ENCODE measurements at places on chromosomes 1 and 21. TPM values are rescaled to one million over a fixed set of nuclear protein-coding genes. Genes with fewer than 3 reads are reported as not detected.
A peak's percentile ranks its signal among the peaks of the same experiment; 100 is the strongest.

CEP170 gene
- 115 TPM for total RNA-seq

KLHDC9 gene
- total RNA-seq = 1.9 TPM

OR2AK2 gene
- total RNA-seq = not detected

ACTL8 gene
- total RNA-seq = not detected

AQP10 gene
- not detected for total RNA-seq

LCK gene
- 0.43 TPM for total RNA-seq

- DNase-seq = no peak
Measured at GRCh38 chr1:109652402-109652801, 3.5 kb upstream of the GSTM4 start.

GRCh38 chr1:172668097-172668496, 9.2 kb downstream of the FASLG start:
- no peak for DNase-seq

GRCh38 chr1:205091043-205091740, 6.9 kb upstream of the TMEM81 start:
- DNase-seq = peak; percentile 84

- no peak for DNase-seq
Measured at GRCh38 chr1:95951371-95952102, 717.5 kb downstream of the RWDD3 start.

GRCh38 chr1:22053861-22054770, 1.6 kb downstream of the CDC42 start:
- DNase-seq = peak; percentile 40

DNA sequence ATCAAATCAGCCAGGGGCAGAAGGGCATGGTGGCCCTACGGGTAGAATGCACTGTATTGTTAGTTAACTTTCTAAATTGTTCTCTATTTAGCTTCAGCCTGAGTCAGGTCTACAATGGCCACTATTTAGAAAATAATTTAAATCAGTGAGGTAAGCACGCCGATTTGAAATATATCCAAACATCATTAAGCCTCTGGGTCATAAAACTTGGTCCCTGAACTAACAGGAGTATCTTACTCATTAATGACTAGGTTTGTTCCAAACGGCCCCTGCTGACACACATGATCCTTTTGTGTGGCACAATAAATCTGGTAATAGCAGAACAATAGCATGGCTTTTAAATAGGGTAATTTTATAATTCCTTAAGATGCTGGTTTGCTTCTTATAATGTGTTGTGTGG, 48.4 kb downstream of the STX6 start:
- DNase-seq = peak; percentile 21

GRCh38 chr1:116175611-116176010, 64.4 kb downstream of the MAB21L3 start:
- DNase-seq = no peak

DNA sequence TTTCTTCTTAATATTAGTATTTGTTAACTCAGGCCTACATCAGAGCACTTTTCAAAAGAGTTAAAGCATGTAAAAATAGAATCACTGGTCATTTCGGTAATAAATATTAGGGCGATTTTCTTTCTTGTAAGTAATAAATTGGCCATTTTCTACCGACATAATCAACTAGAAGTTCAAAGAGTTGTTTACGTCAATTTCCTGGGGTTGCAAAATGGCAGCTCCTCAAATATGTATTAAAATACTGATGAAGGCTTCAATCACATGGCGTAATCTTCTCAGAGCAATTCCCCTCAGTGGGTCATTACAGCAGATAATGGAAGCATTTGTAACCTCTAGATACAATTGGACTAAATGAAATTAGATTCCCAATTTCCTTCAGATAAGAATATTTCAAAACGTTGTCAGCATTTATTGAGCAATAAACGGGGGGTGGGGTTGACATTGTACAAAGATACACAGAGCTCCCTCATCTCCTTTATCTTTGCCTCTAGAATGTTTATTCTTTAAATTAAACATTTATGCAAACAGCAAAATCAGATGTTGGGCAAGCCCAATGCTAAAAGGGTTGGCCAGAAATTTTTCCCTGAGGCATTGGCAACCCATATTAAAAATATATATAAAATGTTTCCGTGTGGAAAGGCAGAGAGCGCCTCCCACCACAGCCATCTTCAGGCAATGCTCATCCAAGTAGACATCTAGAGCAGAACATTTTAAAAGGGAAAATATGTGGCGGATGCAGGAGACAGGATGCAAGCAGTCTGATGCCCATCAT, 240.6 kb downstream of the NCAM2 start:
- DNase-seq = peak; percentile 37

DNA sequence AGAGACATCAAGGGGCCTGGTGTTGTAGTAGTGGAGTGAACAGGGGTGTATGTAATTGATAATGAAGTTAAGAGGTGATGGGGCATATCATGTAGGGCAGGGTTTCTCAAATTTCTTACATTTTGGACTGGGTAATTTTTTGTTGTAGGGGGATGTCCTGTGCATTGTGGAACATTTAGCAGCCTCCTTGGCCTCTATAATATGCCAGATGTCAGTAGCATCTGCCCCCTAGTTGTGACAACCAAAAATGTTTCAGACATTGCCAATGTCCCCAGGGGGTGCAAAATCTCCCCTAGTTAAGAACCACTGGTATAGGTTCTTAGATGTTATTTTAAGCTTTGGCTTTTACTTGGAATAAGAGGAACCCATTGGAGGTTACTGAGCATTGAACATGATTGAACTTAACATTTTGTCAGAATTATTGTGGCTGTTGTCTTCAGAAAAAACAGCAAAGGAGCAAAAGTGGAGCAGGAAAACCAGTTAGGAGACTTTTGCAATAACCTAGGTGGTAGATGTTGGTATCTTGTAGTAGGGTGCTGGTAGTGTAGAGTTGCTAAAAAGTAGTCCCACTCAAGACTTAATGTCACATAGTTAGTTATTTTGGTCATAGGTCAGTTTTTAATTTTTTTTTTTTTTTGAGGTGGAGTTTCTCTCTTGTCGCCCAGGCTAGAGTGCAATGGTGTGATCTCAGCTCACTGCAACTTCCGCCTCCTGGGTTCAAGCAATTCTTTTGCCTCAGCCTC, 6.2 kb downstream of the ZNF326 start:
- DNase-seq = no peak

DNA sequence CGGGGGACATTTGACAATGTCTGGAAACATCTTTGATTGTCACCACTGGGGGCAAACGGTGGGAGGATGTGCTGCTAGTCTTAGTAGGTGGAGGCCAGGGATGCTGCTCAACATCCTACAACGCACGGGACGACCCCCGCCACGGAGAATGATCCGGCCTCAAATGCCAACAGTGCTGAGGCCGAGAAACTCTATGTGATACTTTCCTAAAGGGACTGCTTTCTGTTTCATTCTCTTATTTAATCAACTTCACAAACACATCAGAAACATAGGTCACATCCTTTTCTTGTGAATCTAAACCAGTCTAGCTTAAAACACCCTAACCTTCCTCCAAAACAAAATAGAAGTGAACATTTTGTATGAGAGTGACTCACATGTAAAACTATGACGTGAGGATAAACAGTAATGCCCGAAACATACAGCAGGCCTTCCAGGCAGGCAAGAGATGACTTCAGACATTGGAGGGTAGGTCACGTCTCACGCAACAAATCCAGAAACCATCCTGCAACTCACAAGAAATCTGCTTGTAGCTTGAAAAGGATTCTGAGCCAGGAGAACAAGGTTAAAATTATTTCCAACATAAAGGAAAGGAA, 37.2 kb upstream of the ETS2 start:
- peak; percentile 99 for DNase-seq

DNA sequence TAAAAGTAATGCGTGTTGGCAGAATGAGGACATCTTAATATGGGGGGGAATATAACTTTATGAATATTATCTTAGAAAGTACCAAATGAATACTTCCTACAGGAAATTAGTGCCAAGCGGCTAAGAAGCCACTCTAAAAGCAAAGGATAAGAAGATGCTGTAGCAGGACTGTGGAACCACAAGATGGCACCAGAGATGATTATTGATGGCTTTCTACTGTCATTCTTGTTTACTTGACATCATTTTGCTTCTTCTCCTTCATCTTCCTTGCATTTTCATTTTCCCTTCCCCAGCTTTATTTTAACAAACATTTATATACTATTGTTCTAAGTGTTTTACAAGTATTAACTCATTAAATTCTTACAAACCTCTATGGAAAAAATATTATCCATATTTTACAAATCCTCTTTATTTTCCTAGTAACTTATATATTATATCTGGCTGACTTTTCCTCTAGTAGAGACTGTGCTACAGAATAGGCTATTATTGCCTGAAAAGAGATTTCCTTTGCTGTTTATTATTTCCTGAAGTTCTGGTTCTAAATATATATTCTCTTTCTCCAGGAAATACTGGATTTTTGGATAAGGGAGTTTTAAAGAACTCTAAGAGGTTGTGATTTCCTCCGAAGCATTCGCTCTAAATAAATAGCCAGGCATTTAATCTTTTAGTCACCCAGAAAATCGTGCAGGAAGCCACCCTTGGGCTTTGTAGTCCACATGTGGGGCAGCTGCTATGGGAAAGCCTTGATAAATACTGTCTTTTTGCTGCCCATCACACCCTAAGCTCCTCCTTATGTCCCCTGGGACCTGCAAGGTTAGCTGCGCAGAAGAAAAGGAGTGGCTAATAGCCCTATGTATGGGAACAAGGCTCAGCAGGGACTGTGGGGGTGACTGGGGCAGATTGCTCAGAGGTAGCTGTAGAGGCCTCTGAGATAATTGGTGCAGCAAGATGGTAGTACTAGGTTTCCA, 69.8 kb downstream of the TPR start:
- DNase-seq = peak; percentile 21

DNA sequence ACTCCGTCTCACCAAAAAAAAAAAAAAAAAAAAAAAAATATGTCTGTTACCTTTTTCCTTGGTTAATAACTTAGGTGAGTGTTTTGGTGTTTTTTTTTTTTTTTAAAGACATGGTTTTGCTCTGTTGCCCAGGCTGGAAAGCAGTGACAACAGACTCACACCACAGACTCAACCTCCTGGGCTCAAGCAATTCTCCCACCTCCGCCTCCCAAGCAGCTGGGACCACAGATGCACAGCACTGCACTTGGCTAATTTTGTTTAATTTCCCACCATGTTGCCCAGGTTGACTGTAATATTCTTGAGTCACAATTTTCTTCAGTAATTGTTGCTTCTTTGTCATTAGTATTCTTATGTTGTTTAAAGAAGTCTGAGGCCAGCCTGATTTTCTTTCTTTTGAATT, 149.2 kb upstream of the SYT6 start:
- DNase-seq = no peak

DNA sequence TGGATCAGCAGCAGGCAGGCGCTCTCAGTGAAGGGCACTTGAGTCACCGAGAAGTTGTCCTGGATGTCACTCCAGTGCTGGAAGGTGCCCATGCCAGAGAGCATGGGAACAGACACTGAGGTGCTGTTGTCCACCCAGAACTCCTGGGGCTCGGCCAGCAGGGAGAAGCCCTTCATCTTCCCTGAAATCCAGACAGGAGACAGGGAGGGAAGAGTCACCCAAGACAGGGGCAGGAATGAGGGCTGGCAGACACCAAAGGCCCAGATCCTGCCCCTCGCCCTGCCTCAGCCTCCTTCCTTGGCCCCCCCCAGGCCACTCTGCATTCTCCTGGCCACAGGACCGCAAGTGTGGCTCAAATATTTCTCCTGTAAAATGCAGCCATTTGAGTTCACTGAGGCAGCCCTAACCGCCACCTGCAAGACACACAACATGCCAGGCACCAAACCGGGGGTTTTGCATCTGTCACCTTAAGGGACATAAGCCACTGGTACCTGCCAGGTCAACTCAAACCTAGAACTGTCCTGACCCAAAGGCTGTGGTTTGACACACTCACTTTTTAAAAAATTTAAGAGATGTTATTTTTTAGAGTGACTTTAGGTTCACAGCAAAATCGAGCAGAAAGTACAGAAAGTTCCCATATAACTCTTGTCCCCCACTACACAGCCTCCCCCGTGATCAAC, 7.8 kb downstream of the AGT start:
- DNase-seq = no peak

GRCh38 chr1:33133478-33134105, 48.3 kb downstream of the TRIM62 start:
- DNase-seq = no peak

DNA sequence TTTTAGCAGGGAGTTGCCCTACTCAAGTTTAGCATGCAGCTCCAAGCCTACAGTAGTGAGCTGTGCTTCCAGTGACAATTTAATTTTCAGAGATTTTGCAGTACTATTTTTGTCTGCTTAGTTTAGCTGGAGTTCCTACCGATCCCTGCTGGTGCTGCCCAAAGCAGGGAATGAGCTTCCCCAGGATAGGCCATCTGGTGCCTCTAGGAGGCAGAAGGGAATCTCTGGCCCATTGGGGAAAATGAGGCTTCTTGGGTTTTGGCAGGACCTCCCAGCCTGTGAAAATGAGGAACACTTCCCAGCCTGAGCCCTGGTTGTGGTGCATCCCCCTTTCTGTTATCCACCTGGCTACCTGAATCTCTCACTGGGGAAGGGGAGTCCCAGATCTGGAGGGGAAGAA, 149.2 kb downstream of the RASAL2 start:
- DNase-seq = no peak

GRCh38 chr1:171902527-171902926, 61.2 kb downstream of the DNM3 start:
- DNase-seq = no peak

- no peak for DNase-seq
Measured at GRCh38 chr1:54309631-54310366, 96.4 kb downstream of the SSBP3 start.

All from fibroblast of villous mesenchyme (primary cell).